ENCODE measurements at places on chromosomes 4 and X.

- DNase-seq: no peak
These were observed 240.5 kb downstream of the GRIA3 start for GRCh38 chrX:123424546-123424945.

DNA sequence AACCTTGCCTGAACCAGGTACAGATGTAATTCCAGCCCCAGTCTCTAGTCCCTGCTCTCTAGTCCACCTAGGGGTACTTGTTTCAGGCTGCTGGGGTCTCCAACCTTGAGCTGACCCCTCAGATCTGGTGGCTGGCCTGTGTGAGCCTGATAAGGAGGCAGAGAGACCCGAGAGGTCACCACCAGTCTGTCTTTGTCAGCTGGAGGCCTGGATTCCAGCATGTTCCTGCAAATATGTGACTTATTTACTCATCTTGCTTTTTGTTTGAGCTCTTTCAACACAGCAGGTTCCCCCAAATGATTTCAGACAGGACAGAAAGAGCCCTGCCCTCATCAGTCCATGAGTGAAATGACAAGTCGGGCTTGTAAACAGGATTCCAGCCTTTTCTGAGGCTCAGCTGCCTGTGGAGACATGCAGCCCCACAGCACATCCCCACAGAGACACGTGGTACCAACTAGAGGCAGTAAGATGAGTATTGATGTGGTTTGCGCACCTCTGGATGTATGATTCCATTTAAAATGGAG lies 37.5 kb upstream of the STK26 start:
- DNase-seq: no peak

- peak; percentile 77 for DNase-seq
These were observed 97.5 kb upstream of the ZNF518B start for GRCh38 chr4:10554694-10555093.

DNA sequence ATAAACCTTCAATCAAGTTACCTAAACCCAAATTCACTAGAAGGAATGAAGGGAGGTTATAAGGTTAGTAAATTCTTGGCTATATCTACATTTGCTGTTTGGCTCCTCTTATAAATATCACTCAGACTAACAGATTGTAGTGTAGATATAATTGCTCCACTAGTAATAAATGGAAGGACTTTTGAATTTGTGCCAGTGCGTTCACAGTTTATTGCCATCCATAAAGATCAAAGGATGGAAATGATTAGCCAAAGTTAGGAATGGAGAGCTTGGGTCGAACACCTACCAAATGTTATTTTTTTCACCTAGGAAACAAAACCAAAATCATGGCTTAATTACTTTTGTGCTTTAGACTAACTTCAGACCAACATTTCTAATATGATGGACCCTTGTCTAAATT lies 9.2 kb downstream of the DTHD1 start:
- no peak for DNase-seq

DNA sequence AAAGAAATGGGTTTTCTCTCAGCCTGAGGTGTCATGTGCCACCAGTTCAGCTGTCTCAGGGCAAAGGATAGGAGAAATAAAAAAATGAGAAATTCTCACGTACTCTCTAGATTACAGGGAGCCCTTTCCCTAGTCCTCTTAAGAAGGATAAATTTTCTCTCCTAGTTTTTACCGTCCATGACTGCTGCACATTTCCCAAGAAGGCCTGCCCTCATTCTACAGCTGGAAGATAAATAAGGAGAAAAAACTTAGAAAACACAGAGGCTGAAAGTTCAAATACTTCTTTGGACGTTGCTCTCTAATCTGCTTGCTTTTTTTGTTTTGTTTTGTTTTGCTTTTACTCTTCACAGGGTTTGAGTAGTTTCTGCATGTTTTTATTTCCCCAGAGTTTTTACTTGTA lies 211.9 kb downstream of the DCAF12L2 start:
- DNase-seq: no peak

DNA sequence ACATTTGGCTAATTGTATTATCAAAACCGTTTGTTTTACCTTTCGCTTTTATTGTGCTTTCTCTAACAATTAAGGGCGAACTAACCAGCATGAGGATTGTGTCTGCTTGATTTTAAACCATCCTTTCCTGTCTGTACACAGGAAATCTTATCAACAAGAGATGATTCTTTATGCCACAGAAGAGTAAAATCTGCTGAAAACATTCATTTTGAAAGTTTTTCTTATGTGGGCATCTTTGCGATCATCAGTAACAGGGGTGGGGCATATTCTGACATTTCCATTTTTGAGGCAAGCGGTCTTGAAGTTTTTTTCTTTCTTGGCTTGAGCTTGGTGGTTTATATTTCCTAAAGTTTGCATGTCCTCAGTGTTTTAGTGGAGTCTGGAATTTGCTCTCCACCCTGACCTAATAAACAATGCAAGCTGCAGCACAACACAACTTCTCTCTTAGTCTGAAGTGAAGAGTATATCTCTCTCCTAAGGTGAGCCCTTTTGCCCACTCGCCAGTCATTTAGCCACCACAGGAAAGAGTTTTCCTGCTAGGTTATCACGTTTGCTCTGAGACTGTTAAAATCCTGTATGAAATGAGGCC lies 26.6 kb downstream of the NFKB1 start:
- no peak for DNase-seq

DNA sequence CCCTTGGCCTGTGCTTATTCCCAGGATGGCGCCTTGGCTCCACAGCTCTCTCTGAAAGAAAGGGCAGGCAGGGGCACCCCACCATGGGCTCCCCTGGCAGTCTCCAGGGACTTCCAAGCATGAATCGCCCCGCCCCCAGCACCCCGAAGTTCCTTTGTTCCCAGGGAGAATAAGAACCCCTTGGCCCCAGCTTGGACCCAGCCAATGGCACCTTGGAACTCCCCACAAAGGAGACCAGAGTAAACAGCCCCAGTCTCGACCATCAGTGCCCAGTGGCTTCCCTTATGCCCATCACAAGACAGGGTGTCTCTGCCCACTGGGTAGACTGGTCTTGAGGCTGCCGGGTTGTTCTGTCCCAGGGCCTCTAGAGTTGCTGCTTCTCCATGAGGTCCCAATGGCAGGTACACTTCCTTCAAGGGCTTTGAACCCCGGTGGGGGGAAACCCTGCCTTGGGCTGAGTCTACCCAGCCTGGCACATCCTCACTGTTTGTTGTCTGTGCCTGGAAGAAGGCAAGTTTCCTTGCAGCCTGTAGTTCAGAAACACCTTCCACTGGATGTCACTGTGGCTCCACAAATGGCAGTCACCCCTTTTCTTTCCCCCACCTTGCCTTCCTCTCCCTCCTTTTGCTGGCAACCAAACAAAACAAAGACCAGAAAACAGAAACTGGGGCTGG lies 30.8 kb downstream of the NBDY start:
- no peak for DNase-seq

GRCh38 chr4:77193511-77194102 lies 36.6 kb downstream of the CCNG2 start:
- no peak for DNase-seq

DNA sequence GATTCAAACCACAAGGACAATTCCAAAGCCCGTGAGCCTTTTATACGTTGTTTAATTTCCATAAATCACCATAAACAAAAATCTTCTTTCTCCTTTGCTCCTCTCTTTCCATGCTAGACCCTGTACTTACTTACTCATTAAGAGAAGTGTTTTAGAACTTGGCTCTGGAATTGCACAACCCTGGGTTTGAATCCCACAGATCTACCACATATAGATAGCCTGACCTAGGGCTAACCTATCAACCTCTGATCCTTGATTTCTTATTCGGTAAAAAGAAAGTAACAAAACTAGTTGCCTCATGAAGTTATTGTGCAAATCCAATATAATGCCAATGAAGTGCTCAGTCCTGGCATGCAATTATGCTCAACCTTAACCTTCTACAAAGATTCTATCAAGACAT lies 68.8 kb downstream of the ZAR1 start:
- no peak for DNase-seq

- DNase-seq: peak; percentile 17
These were observed 33.7 kb upstream of the RP2 start for GRCh38 chrX:46803140-46803539.

- no peak for DNase-seq
These were observed 6.6 kb downstream of the PF4V1 start for GRCh38 chr4:73859614-73860088.

DNA sequence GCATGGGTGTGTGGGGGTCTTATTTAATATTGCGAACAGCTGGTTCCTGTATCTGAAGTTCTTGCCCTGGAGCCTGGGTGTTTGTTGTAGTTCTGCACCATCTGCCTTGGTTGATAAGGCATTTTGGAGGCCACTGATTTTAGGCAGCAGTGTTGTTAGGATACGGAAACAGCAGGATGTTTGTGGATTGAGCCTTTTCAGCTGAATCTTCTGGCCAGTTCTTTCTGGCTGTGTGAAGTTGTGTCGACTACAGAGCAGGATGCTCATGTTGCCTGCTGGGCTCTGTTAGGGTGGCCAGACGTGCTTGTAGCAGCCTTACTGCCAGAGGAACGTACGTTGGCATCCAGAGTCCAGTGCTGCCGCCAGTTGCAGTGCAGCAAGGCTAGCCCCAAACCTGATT lies 134.2 kb downstream of the PTTG2 start:
- no peak for DNase-seq

DNA sequence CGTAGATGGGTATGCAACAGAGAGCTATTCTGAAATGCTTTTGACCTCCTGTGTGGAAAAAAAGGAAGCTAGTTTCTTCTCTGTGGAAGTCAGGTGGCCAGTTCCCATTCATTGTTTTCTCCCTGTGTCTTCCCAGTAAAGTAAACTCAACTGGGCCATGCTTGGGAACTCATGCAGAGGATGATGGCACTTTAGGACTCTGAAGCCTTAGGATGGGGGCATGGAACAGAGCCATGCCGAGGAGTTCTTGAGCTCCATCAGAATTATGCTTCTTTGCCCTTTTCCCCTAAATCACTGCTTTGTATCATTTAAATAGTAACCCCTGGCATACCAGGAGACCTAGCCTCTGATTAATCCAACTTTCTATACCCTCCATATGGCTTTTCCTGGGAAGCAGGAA lies 3.2 kb downstream of the TMEM164 start:
- no peak for DNase-seq

DNA sequence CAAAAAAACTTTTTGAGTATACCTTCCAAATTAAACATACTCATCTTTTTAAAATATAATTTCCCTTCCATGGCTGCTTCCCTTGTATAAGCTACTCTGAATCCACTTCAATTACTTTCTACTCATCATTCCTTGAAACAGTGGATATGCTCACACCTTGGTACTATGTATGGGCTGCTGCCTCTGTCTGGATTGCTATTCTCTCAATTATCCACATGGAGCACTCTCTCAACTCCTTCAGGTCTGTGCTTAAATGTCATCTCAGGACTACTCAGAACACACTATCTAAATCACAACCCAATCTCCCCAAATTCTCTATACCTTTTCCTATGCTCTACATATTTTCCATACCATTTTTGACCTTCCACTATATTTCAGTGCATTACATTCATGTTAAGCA lies 898.9 kb upstream of the EPHA5 start:
- DNase-seq: no peak

DNA sequence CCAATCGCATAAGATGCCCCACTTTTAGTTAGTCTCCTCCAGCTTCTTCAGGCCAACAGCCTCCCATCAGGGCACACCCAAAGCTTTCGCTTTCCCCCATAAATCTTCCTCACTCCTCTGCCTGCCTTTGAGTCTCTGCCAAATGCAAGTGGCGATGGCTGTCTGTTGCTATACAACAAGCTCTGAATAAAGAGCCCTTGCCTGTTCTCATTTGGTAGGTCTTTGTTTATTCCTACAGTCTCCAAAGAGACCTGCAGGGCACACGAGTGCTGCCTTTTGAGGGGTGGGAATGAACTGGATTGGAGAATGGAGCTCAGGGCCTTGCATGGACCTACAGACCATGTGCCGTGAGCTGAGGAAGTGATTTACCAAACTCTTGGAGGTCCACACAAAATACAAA lies 52.2 kb upstream of the SOD3 start:
- no peak for DNase-seq

- DNase-seq: peak; percentile 5
These were observed 25.5 kb downstream of the MMAA start for GRCh38 chr4:145644699-145645098.

DNA sequence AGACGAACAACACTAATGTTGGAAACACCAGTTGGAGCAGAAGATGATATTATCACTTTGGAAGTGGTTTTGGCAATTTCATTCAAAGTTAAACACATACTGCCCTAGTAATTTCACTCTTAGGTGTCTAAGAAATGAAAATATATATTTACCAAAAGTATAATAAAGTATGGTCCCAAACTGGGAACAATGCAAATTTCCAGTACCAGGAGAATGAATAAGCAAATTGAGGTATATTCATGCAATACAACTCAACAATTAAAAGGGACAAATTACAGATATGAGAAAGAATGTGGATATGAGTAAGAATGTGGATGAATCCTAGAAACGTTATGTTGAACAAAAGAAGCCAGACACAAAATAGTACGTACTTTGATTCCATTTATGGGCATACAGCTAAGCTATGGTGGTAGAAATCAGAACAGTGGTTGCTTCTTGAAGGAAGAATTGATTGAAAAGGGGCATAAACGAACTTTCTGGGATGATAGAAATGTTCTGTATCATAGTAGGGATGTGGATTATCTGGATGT lies 10.0 kb downstream of the ELMOD2 start:
- no peak for DNase-seq

DNA sequence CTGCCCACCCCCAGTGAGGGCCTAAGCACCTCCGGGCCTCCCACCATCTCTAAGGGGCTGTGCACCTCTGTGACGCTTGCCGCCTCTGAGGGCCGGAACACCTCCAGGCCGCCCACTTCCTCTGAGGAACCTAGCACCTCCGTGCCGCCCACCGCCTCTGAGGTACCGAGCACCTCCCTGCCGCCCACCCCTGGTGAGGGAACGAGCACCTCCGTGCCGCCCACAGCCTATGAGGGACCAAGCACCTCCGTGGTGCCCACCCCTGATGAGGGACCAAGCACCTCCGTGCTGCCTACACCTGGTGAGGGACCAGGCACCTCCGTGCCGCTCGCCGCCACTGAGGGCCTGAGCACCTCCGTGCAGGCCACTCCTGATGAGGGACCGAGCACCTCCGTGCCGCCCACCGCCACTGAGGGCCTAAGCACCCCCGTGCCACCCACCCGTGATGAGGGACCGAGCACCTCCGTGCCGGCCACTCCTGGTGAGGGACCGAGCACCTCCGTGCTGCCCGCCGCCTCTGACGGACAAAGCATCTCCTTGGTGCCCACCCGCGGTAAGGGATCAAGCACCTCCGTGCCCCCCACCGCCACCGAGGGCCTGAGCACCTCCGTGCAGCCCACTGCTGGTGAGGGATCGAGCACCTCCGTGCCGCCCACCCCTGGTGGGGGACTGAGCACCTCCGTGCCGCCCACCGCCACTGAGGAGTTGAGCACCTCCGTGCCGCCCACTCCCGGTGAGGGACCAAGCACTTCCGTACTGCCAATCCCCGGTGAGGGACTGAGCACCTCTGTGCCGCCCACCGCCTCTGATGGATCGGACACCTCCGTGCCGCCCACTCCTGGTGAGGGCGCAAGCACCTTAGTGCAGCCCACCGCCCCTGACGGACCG lies 977 bp downstream of the MAGEE1 start:
- DNase-seq: peak; percentile 1

DNA sequence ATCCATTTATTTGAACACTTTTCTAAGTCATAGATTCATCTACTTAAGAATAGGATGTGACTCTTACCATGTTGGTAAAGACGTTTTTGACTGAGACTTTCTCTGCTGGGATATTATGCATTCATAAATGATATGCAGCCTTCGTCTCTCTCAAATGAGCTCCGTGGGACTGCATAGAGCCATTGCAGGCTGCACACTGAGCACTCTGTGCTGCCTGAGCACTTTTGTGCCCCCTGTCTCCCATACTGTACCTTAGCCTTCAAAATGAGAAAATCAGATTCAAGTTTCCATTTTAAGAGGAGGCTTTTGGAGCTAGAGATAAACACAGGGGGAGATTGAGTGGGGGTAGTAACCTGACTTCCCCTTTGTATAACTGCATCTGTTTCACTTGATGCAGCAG lies 433.6 kb downstream of the ZIC3 start:
- no peak for DNase-seq
